MM.1S (cell line): ENCODE measurements at places on chromosomes 2 and 18.

GRCh38 chr2:127630096-127630863 lies 15.7 kb upstream of the GPR17 start:
- no peak for DNase-seq

DNA sequence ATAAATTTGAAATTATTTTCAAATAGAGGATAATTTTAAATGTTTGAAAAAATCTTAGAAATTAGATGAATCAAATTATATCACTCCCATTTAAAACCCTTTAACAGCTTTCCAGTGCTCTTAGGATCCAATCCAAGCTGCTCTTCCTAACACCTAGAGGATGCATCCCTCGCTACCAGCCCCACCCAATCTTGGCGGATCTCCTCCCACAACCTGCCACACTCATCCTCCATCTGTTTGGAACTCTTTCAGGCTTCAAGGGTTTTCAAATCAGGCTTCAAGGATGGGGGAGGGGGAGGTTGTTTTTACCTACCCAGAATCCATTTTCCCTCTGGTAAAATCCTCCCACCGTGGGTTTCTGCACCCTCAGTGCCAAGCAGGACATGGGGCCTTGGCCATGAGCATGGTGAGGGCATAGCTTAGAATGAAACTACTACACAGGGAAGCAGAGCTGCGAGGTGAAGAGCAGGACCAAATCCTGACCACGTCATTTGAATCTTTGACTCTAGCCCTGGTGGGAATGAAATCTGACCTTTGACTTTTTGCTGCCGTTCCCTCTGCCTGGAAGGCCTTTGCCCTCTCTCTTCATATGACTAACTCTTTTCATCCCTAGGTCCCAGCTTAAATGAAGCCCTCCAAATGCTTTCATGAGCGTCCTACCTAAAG lies 113.0 kb upstream of the MAPRE2 start:
- DNase-seq: no peak

DNA sequence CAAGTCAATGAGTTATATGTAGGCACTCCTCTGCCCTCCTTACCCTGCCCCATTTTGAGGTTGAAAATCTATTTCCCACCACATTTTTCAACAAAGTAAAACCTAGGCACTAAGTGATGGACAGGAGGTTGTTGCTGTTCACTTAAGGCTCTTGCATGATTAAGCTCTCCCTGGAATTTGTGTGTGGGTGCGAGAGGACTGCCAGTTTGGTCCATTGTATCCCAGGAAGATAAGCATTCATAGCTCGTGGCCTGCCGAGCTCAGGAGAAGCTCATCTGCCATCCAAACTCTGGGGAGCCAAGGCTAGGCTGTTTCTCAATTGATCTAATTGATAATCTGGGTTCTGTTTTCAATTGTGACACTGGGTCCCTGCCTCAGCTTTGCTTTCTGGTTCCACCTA lies 4.7 kb upstream of the MAP4K4 start:
- no peak for DNase-seq

- no peak for DNase-seq
Measured at GRCh38 chr2:217365656-217366055, 505.8 kb upstream of the TNP1 start.

GRCh38 chr18:31510319-31510718 lies 12.3 kb downstream of the DSG2 start:
- no peak for DNase-seq

GRCh38 chr2:7987992-7988391 lies 693.9 kb upstream of the ID2 start:
- no peak for DNase-seq

- no peak for DNase-seq
Measured at GRCh38 chr18:79071503-79072210, 2.5 kb downstream of the ATP9B start.

- peak; percentile 86 for DNase-seq
Measured at GRCh38 chr2:111122631-111123421, 2.1 kb downstream of the BCL2L11 start.

GRCh38 chr2:207333599-207334300 lies 168.0 kb upstream of the KLF7 start:
- DNase-seq: no peak

GRCh38 chr2:202883987-202884675 lies 12.6 kb upstream of the ICA1L start:
- no peak for DNase-seq
